ENCODE measurements at places on chromosomes 6 and 20.

DNA sequence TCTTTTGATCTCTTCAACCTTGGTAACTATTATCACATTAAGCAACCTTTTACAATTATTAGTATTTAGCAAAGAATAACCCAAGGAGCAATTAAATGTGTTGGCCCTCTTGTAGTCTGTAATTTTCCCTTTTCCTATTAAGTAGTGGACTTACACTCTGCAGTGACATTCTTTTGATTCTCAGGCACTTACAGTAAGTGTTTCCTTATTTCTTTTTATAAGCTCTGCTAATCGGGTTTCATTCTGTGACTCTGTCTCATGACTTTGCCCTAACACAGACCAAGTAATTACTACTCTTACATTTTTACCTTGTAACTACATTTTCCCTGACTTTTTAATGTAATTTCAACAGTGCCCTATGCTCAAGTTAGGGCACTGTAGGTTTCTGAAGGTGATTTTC is 104.0 kb upstream of the EPHA7 start:
- DNase-seq: no peak

- no peak for DNase-seq
Measured at GRCh38 chr20:21246161-21246560, 57.0 kb upstream of the XRN2 start.

- DNase-seq: no peak
Measured at GRCh38 chr6:43334466-43335095, 26.0 kb upstream of the CRIP3 start.

GRCh38 chr6:33549196-33549595 is 30.9 kb downstream of the BAK1 start:
- DNase-seq: no peak

DNA sequence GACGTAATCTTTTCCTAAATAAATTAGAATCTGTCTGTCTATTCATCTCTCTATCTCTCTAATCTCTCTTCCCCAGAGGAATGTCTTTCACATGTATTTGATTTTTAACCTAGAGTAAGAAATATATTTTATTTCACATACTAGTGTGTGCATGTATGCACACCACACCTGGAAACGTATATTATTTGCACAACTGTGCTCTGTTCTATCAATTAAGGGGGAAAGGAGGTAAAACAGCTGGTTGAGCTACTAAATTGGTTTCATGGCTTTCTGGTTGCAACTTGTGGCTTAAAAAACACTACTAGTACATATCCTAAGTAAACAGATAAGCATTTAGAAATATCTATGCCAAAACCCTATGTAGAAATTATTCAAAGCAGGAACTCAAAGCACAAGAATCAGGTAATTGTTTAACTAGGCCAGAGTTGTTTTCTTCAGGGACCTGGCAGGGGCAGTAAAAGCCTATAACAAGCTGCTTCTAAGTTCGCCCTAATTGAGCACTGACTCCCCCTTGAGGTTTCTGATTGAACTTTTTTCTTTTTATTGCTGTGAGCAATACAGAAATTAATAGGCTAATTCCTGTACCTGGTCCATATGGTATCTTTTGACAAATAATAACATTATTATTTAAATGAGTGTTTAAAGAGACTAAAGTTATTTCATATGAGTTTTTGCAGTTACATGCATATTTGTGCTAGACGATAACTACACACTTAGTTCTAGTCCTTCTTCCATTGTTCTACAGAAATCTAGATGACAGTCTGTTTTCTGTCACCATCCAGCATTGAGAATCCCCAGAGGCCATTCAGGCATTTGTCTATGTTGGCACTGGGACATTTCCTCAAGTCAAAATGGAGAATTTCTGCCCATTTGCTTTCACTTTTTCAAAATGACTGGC is 88.6 kb downstream of the MCHR2 start:
- DNase-seq: no peak

DNA sequence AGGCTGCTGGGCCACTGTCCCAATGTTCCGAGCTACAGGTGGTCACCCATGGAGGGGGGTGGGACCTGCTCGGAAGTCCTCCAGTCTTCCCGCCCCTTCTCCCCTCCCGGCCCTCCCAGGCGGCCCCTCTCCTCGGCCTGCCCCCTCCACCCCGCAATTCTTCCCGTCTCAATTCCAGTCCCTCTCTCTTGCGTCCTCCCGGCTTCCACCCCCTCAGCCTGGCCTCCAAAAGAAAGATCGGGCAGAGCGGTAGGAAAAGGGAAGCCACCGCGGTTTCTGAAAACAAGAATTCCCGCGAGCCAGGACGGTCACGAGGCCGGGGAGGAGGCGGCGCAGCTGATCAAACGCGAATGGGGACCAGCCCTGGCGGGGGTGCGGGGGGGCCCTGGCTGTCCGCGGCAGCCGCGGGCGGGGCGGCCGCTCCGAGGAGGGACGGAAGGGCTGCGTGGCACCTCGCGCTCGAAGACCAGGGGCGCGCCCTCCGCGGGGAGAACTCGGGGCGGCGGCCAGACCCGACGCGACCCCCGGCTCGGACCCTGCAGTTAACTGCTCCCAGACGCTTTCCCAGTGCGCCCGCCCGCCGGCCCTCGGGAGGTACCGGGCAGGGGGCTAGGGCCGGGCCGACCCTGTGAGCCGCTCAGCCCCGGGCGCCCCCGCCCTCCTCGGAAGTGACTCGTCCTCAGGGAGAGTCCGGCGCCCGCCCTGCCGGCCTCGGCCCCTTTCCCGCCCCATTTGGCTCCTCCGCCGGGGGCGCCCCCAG is 1.0 kb downstream of the PXDC1 start:
- no peak for DNase-seq

DNA sequence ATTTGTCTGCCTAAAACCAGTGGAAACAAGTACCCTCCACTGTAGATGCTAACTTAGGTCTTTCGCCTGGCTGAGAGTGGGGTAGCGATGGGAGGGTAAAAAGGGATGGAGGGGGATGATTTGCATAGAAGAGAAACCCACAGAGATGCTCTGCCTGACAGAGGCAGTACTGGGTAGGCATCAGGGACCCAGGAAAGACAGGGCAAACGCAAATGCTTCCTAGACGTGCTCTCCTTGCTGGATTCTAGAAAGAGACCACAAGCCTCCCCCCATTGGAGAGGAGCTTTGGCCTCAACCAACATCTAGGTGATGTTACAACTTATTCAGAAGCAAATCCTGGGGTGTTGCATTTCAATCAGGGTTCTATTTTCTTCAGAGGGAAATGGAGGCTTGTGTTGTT is 3.2 kb downstream of the OLIG3 start:
- DNase-seq: no peak

- no peak for DNase-seq
Measured at GRCh38 chr6:166236596-166236995, 68.9 kb upstream of the TBXT start.

DNA sequence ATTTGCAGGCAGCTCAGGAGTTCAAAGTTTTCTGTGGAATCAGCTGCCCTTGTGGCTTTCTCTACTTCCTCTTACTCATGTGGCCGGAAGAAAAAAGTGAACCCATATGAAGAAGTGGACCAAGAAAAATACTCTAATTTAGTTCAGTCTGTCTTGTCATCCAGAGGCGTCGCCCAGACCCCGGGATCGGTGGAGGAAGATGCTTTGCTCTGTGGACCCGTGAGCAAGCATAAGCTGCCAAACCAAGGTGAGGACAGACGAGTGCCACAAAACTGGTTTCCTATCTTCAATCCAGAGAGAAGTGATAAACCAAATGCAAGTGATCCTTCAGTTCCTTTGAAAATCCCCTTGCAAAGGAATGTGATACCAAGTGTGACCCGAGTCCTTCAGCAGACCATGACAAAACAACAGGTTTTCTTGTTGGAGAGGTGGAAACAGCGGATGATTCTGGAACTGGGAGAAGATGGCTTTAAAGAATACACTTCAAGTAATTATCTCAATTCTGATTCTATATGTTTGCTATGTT is 1.1 kb downstream of the MGME1 start:
- no peak for DNase-seq

DNA sequence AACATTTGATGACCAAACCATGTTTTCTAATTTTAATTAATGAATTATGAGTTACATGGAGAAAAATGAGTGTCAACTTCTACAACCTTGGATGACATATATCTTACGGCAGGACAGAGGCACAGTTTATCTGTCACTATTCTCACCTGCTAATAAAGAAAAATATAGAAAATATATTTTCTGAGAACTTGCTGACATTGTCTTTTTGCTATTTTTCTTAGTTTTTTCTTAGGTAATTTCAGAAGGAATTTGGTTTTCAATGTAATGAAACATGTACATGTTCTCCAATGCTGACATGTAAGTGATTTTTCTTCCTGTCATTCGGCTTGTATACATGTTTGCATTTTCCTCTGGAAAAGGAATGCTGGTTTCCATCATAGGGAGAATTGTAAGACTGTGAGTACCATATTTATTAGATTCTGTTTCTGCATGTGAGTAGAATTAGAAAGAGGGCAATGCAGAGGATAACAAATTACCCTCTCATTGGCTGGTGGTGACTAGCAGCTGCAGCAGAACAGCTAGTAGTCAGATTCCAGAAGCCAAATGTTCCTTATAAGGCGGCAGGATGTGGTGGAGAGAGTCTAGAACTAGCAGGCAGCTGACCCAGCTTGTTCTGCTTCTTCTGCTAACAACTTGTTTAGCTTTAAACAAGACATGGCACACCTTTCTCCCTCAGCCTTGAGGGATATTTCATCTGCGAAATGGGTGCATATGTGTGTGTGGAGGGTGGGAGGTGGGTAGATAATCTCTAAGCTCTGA is 132.8 kb upstream of the SPACA1 start:
- DNase-seq: no peak

- DNase-seq: no peak
Measured at GRCh38 chr6:116695401-116695800, 14.4 kb downstream of the KPNA5 start.

GRCh38 chr20:38680500-38681306 is 43.6 kb upstream of the SLC32A1 start:
- no peak for DNase-seq

GRCh38 chr20:8232332-8232731 is 100.3 kb downstream of the PLCB1 start:
- DNase-seq: no peak

DNA sequence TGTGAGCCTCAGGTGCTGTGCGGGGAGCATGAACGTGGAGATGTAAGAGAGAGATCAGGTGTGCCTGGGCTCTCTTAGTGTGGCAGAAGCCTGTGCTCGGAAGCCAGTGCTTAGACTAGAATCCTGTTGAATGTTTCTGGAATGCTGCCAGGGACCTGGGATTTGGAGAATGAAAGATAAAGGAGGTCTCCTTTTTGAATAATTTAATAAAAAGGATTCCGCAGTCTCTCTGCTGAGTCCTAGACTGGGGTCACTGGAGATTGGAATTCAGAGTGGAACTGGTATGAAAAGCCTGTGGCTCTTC is 18.8 kb upstream of the EFCAB8 start:
- DNase-seq: no peak

- no peak for DNase-seq
Measured at GRCh38 chr6:7554533-7555275, 13.2 kb downstream of the DSP start.

Measured in brain pericyte (primary cell).